Hematopoietic multipotent progenitor cell (in vitro differentiated cells): ENCODE measurements at places on chromosomes 2 and 18. TPM values are rescaled to one million over a fixed set of nuclear protein-coding genes. Genes with fewer than 3 reads are reported as not detected.

RBM43 gene
- total RNA-seq = 5.7 TPM

TMEM214 gene
- 44.4 TPM for total RNA-seq

PPP1R7 gene
- total RNA-seq = 11.3 TPM

LYPD6B gene
- 0.81 TPM for total RNA-seq

MGAT4A gene
- total RNA-seq = 6.7 TPM

POTEI gene
- not detected for total RNA-seq

SDC1 gene
- 0.27 TPM for total RNA-seq

REG3A gene
- total RNA-seq = not detected

RAB1A gene
- 26.1 TPM for total RNA-seq

PLB1 gene
- total RNA-seq = 7.8 TPM

CHN1 gene
- total RNA-seq = 0.54 TPM

HOXD13 gene
- not detected for total RNA-seq

GALR1 gene
- total RNA-seq = under 0.01 TPM

TTN gene
- 1.1 TPM for total RNA-seq

DOK6 gene
- total RNA-seq = 1.3 TPM

CEP68 gene
- 38.5 TPM for total RNA-seq

ERMN gene
- 0.27 TPM for total RNA-seq

DSC3 gene
- not detected for total RNA-seq

GPR45 gene
- not detected for total RNA-seq

CYS1 gene
- not detected for total RNA-seq

BCL2L11 gene
- 2.7 TPM for total RNA-seq
